ENCODE measurements at places on chromosomes 11 and 22.

GRCh38 chr11:122910775-122911174 lies 28.2 kb downstream of the JHY start:
- no peak for DNase-seq

DNA sequence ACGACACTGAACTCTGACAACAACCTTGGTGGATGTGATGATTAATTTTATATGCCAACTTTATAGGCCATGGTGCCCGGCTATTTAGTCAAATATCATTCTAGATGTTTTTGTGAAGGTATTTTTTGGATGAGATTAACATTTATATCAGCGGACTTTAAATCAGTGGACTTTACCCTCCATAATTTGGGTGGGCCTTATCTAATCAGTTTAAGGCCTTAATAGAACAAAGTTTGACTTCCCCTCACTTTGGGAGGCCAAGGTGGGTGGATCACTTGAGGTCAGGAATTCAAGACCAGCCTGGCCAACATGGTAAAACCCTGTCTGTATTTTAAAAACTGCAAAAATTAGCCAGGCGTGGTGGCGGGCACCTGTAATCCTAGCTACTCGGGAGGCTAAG lies 4.0 kb downstream of the PRCP start:
- DNase-seq: no peak

GRCh38 chr11:10606536-10607208 lies 38.2 kb upstream of the LYVE1 start:
- DNase-seq: no peak

DNA sequence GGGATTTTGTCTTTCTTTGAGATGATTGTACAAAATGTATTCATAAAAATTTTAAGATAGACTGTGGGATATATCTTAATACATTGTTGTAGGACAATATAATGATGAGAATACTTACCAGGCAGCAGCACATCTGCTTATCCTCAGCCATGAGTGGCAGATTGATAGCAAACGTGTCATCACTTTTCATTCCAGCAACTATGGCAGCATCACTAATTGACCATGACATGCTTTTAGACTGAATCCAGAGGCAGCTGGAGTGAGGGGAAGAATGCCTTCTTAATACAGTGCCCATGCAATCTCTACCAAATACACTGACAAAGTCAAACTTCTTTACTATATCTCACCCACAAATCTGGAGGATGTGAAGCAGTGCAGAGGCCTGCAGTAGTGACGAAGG lies 755.2 kb upstream of the RAG2 start:
- DNase-seq: no peak

- DNase-seq: peak; percentile 25
Observed at GRCh38 chr11:116276051-116277044, 496.4 kb downstream of the BUD13 start.

GRCh38 chr11:69487849-69488542 lies 6.5 kb downstream of the LINC01488 start:
- no peak for DNase-seq

DNA sequence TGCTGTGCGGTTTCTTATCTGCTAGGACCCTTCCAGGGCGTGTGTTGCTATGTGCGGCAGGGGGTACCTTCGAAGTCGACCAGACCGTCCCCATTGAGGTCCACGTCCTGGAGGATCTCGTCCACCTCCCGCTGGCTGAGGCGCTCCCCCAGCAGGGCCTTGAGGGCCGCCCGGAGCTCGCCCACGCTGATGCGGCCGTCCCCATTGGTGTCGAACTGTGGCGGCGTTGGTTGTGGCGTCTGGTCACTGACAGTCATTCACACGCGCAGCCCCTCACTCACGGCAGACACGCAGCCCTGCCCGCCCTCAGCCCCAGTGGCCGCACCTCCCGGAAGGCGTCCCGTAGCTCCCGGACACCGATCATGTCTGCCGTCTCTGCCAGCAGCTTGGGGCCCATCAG lies 3.5 kb downstream of the CABP2 start:
- no peak for DNase-seq

DNA sequence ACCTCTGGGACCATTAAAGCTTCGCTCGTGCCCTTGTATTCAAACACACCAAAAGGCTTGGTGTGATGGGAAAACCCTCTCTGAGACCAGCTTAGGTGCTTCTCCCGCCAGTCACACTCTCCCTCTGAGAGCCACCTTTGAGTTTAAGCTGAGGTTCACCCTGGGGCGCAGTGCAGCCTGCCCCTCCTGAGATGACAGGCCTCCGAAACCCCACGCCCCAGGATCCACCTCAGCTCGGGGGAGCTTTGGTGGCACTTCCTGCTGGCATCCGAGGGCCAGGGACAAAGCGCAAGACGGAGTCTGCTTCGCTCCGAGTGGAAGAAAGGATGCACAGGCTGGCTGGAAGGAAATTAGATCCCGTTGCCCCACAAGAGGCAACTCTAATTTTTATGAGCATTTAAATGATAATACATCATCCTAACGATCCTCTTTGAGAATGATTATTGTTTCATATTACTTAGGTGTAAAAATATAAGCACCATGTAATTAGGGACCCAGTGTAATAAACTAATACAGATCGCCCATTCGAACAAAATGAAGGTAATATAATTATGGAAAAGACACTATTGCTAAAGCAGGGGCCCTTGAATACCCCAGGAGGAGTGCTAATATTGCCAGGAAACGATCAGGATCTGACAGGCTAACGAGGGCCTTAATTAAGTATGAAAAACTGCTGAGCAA lies 134.7 kb downstream of the CEP164 start:
- DNase-seq: no peak

DNA sequence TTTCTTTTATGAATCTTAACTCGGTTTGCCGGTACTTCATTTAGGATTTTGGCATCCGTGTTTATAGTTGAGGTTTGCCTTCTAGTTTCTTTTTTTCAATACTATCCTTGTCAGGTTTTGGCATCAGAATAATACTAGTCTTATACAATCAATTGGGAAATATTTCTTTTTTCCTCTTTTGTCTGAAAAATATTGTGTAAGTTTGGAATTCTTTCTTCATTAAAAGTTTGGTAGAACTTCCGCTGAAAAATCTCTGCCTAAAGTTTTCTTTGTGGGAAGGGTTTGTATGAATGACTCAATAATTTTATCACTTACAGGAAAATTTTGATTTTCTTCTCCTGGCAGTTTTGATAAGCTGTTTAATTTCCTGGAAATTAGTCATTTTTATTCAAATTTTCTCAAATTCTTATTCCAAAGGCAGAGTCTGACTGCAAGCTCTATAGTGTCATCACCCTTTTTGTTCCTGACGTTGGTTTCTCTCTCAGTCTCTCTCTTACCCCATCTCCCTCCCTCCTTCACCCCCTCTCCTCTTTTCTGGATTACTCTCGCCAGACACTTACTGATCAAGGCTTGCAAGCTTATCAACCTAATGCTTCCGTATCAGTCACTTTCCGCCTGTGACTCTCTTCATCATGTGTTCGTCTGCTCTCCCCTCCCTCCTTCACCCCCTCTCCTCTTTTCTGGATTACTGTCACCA lies 555.7 kb downstream of the TBC1D22A start:
- no peak for DNase-seq

DNA sequence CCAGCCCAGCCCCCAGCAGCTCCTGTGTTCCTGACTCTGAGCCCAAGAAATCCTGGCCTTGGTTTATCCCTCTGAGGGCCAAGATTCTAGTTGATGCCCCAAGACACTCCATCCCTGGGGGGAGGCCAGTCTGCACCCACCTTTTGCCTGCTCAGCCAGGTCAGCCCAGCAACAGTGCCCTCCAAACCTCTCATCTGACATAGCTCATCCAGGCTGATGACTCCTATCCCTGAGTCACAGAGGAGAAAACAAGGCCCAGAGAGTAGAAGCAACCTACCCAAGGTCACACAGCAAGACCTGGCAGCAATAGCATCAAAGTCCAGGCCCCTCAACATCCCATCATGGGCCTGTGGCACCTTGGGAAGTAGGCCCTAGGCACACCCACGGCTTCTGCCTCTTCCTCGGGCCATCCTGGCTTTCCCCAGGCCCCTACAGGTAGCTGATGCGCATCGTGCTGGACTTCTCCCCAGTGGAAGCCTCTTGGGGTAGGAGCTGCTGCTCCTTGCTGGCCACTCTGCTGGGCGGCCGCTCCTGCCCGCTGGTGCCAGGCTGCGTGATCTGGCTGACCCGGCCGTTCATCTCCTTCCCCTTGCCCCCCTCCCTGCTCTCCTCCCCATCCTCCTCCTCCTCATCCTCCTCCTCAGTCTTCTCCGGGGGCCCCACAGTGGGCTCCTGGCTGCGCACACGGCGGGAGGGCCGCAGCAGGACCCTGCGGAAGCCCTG lies 6.0 kb downstream of the SSTR3 start:
- DNase-seq: no peak

DNA sequence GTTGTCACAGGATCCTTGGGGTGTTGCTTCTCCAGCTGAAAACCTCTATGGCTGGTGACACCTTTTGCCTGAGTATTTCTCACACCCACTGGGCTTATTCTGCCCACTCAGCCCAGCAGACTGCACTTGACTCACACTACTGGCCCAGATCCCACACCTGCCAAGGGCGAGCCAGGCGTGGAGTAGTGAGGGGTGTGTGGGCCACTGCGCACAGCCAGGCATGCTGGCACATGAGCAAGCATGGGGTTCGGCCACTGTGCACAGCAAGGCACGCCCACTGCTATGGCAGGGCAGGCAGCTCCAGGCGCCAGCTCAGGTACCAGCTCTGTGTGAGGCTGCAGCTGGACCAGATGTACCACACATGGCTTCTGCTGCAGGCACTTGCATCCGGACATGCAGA lies 116.5 kb upstream of the MTNR1B start:
- no peak for DNase-seq

DNA sequence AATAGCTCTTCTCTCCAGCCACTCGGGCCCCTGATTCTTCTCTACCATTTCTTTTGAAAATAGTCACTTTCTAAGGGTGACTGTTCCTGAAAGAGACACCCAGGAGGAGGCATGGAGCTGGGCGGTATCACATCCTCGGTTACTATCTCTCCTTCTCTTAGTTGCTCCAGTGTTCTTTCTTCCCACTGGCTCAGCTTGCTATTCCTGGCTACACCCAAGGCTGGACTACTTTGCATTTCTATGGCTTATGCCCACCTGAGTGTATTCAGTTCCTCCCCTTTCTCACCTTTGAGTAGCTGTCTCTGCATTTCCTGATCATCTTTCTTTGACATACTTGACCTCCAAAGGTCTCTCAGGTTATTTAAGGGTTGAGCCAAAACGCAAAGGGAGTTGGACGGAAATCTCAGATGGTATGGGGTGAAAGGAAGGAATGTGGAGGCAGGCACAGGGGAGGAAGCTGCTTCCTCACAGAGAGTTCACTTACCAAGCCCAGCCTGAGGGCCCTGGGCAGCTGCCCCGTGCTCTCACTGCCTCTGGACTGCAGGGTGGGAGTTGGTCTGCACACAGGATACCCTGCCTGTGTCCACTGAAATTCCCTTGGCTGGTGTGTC lies 155.7 kb downstream of the SNX19 start:
- no peak for DNase-seq

GRCh38 chr11:31780078-31780477 lies 31.0 kb downstream of the PAX6 start:
- DNase-seq: no peak

GRCh38 chr11:116579857-116580727 lies 192.7 kb downstream of the BUD13 start:
- DNase-seq: no peak

DNA sequence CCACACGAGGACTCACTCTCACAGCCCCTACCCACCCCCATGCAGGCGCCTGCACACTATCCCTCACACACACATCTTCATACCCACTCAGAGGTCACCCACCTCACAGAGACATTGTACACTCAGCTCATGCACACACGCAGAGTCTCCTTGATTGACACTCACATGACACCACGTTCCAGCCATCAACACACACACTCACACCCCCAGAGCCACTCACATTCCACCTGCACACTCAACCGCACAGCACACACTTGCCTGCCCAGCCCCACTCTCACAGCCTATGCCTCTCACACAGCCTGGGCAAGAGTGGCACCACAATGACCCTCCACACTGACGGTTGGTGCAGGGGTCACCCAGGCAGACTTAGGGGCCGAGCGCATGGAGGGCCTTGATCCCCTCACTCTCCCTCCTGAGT lies 2.2 kb downstream of the SPI1 start:
- no peak for DNase-seq

GRCh38 chr22:29224121-29224858 lies 18.6 kb downstream of the EMID1 start:
- DNase-seq: no peak

DNA sequence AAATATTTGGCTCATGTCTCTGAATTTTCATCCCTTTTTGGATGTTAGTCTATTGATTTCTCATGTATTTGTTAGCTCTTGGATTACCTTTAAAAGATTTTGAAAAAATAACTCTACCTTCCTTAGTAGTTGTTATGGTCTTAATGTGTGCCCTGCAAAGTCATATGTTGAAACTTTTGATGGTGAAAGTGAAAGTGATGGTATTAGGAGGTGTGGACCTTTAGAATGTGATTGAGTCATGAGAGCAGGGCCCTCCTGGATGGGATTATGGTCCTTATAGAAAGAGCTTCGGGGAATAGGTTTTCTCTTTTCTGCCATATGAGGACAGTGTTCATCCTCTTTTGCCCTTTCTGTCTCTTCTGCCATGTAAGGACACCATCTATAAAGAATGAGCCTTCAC lies 33.6 kb upstream of the MPPED2 start:
- no peak for DNase-seq

- no peak for DNase-seq
Observed at GRCh38 chr11:111949519-111950426, 12.6 kb downstream of the DIXDC1 start.

DNA sequence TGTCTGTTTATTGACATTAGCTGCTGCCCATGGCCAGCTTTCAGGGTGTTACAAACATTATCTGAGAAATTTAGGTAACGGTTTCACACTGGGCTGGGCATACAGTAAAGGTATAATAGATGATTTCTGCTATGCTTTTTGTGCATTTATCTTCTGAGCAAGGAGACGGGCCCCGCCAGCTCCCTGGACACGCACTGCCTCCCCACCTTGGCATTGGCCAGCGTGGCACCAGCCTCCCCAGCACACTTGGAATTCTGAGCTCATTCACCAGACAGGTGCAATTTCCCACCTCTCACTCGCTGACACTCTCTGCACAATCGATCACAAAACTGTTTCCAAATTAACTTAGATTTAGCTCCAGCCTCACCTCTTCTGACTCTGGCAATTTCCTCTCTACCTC lies 222.8 kb downstream of the CEP164 start:
- no peak for DNase-seq

- DNase-seq: no peak
Observed at GRCh38 chr11:9678576-9678975, 14.7 kb downstream of the SWAP70 start.

DNA sequence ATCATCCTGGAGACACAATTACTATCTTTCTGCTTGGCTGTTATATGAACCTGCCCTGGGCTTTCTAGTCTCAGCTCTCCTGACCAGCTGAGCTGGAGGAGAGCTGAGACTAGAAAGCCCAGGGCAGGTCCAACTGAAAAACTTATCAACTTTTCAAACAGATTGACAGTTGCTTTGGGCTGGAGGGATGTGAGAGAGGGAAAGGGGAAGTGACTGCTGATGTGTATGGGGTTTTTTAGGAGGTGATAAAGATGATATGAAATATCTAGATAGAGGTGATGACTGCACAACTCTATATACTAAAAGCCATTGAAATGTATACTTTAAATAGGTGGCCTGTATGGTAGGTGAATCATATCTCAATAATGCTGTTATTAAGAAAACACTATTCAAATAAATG lies 60.2 kb upstream of the CHRM4 start:
- no peak for DNase-seq

All from stimulated activated CD8-positive, alpha-beta memory T cell treated with anti-CD3 and anti-CD28 coated beads, Interleukin-12 subunit alpha, Interleukin-12 subunit beta, amount 100 ng/mL, for 1 hour (primary cell).